Breast epithelium (tissue), 4 donors: ENCODE measurements at places on chromosomes 2 and 18.
A peak's percentile ranks its signal among the peaks of the same experiment; 100 is the strongest.

DNA sequence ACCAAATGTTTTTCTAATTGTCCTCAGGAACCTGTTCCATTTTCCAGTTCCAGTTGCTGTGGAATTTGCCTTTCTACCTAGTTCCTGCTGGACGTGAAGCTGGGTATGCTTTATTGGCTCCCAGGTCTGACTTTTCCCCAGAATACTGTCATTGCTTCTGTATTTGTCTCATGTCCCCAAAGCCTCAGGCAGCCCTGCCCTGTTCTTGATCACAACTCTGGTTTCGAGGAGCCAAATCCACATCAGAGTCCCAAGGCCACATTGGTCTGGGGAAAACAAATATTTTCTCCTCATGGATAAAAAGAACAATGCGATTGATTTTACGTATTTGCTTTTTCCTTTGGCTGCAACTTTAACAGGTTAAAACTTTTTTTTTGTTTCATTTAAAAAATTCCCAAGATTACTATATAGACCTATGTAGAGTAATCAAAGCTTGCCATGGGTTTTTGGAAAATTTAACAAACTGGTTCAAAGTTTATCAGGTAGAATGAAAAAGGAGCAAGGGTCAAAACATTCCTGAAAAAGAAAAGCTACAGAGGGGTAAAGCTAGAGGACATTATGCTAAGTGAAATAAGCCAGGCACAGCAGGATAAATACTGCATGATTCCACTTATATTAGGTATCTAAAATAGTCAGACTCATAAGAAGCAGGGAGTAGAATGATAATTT lies 85.2 kb downstream of the MDH1 start:
- no peak for DNase-seq

- peak; percentile 31 for DNase-seq
Measured at GRCh38 chr18:13629841-13630715, 96.3 kb downstream of the FAM210A start.

GRCh38 chr2:72983500-72984161 lies 66.3 kb downstream of the EMX1 start:
- no peak for DNase-seq

- no peak for DNase-seq
Measured at GRCh38 chr18:78986018-78986481, 6.4 kb downstream of the SALL3 start.

GRCh38 chr2:120229341-120229740 lies 6.1 kb upstream of the TMEM185B start:
- no peak for DNase-seq

- DNase-seq: no peak
Measured at GRCh38 chr18:7846335-7846734, 279.2 kb downstream of the PTPRM start.

DNA sequence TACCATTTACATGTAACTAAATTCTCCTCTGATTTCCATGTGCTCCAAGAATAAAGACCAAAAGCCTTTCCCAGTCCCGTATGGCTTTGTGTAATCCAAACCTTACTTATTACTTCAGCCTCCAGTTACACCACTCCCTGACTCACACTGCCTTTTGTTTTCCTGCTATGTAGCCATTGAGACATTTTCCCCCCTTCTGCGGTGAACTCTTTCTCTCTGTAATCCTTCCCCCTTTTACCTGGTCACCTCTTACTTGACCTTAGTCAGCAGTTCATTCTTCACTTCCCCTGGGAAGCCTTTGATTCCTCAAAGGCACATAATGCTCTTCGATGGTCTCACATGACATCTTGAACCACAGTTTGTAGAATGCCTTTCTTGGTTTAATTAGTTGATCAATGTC lies 256.0 kb upstream of the FANCL start:
- DNase-seq: no peak

DNA sequence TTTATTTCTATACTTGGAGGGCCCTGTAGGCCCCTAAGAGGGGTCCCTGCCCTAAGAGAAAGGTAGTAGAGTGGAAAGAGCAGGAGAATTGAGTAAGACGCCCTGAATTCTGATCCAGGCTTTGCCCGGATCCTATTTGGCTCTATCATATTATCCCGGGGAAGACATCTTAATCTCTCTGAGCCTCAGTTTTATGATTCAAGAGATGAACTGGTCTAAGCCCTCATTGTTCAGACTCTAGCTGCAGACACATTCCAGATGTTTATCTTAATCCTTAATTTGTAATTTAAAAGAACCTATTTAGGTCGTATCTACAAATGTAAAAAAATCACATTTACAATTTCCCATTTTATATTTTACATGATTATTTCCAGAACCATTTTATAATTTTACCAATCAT lies 220.1 kb downstream of the AGPS start:
- DNase-seq: no peak

DNA sequence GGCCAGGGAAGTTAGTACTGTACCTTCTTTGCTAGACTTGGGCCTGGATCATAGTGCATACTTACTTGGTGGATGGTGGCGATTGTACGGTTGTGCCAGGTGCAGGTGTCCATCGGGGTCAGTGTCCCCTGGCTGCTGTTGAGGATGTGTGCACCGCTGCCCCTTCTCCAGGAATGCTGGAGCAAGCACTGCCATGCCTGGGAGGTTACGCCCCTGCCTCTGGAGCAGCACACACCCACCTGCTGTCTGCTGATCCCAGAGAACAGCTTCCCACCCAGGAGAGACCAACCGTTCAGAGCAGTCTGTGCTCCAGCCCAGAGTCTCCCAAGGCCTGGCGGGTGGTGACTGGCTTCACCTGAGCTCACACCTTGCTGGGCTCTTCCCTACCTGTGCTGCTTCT lies 286.8 kb upstream of the HS6ST1 start:
- no peak for DNase-seq

DNA sequence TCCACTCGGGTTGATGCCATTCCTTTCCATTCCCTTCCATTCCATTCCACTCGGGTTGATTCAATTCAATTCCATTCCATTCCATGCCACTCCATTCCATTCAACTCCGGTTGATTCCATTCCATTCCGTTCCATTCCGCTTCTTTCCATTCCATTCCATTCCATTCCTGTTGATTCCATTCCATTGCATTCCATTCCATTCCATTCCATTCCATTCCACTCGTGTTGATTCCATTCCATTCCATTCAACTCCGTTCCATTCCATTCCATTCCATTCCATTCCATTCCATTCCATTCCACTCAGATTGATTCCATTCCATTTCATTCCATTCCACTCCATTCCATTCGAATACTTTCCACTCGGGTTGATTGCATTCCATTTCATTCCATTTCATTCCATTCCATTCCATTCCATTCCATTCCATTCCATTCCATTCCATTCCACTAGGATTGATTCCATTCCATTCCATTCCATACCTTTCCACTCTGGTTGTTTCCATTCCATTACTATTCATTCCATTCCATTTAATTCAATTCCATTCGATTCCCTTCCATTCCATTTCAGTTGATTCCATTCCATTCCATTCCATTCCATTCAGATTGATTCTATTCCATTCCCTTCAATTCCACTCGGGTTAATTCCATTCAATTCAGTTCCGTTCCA lies 1141.8 kb downstream of the RPIA start:
- DNase-seq: no peak

DNA sequence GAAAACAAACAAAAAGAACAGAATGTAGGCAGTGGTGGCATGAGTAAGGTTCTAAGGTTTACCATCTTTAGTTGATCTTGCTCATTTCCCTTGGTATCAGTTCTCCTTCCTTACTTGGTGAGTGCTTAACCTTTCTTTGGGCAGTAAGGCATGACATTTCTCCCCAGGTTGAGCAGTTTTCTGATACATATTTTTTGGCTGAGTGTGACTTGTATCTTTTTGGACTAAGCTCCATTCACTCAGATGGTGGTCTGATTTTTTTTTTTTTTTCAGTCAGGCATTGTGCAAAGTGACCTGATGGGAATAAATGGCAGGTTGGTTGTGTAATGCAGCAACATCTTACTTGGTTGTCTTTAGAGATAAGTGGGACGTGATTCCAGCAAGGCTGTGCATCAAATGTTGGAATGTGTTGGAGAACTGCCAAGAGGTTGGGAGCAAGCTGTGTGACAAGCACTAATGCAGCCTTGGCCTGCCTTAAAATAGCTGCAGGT lies 15.1 kb downstream of the SPTBN1 start:
- no peak for DNase-seq

DNA sequence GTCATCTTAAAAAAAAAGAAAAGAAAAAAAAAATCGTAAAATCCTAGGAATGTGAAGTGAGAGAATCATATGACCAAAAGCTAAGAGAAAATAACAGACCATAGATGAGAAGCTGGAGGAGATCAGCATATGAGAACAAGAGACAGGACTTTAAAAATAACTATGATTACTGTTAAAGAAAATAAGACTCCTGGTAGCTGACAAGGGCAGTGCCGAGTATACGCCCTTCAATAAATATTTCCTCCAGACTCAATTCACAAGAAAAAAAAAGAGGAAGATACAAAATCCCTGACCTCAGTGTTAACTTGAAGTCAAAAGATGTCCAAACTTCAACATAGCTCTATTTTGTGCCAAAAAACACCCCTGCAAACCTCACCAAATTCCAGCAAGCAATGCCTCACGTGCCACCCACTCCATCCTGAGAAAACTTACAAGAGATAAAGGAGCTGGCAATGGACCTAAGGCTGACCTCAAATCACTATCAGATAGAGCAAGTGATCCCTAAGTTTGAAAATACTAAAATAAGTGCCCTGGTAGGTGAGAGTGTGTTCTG lies 817.2 kb downstream of the SOCS6 start:
- DNase-seq: no peak

- no peak for DNase-seq
Measured at GRCh38 chr18:12291161-12291560, 16.9 kb upstream of the TUBB6 start.

GRCh38 chr2:11516984-11517648 lies 16.7 kb upstream of the GREB1 start:
- DNase-seq: no peak

GRCh38 chr18:10928011-10928771 lies 221.2 kb downstream of the PIEZO2 start:
- DNase-seq: no peak

GRCh38 chr2:26486789-26487188 lies 8.9 kb upstream of the OTOF start:
- DNase-seq: no peak

GRCh38 chr2:1521878-1522830 lies 108.9 kb downstream of the TPO start:
- DNase-seq: no peak

GRCh38 chr2:32810909-32811495 lies 135.8 kb upstream of the LTBP1 start:
- no peak for DNase-seq

DNA sequence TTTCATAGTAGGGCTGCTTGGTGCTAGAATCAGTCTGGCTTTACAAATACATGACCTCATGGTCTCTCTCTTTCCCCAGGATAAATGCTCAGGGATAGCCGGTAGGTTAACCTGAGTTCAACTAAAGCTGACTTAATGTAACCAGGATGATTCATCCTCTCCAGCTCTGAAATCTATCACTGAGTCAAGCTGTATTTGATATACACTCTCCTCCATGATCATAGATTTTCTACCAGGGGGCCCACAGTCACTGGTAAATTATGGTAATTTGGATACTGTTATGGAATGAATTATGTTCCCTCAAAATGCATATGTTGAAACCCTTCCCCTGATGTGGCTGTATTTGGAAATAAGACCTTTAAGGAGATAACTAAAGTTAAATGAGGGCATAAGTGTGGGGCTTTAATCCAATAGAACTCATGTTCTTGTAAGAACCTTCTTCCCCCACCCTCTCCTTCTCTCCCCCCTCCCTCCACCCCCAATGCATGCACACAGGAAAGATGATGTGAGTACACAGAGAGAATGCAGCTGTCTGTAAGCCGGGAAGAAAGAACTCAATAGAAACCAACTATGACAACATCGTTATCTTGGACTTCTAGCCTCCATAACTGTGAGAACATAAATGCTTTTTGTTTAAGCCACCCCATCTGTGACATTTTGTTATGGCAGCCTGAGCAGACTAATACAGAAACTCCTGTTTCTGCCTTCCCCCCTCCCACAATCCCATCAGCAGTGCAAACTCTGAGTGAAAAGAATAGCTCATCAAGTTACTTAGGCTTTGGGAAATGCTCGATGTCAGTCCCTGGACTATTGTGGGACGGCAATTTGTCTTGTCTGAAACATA lies 134.9 kb upstream of the KYNU start:
- DNase-seq: no peak

DNA sequence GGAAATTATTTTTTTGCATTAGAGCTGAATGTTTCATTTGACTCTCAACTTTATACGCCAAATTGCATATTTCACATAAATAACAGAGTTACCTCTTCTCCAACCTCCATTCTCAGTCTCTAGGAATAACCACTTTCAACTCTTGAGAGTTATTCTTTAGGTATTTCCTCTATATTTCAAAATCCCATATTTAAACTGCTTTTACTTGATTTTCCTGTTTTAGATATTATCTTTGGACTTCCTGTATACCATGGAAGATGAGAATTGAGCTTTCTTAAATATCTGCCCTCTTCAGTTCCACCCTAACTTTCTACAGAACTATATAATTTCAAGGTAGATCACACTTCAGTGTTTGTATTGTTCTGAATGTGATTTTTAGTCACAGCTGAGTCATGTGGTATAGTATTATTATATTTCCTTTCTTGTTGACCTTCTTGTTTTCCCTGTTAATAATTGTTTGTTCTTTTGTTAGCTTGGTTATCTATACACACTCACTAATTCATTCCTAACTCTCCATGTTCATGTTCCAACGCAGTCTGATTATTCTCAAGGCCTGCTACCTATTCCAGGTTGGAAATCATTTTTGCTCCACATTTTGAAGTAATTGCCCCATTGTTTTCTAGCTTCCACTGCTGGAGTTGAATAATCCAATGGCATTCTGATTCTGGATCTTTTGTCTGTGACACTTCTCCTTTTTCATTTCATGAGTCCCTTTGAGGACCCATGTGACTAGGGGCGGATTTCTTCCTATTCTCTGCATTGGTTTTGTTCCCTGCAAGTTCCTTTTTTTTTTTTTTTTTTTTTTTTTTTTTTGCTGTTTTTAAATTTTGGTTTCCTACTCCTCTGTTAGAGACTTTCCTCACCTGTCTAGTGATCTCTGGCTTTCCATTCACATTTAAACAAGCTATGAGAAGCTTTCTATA lies 156.8 kb upstream of the RBMS1 start:
- DNase-seq: no peak

DNA sequence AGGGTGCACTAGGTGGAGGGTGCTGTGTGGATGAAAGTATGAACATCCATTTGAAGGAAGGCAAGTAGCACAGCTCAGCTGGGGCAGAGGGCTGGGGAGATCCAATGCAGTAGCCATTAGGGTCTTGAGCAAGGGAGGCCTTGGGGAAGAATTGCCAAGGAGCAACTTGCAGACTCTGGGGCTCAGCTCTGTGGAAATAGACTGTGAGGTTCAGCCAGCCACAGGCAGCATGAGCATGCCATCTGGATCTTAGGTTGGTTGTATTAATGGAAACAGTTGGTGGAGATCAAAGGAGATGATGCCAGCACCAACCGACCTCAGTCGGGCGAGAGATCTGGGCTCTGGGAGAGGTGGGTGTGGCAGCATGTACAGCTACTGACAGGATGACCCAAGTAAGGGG lies 5.6 kb downstream of the ZAP70 start:
- DNase-seq: no peak

DNA sequence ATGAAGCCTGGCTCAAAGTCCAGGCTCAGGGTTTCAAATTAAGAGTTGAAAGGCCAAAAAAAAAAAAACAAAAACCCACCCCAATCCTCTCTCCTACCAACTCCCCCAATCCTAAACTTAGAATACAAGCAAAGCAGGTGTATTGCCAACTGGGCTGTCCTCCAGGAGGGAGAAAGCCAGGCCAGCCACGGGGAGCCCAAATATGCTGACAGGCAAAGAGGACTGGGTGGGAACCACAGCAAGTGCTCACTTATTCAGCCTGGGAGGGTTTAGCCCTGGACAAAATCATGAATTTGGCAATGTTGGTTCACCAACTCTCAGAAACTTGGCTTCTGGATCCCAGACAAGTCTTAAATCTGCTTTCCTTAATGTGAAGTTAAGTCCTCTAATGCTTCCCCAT lies 36.5 kb downstream of the GKN2 start:
- no peak for DNase-seq
